Activated CD8-positive, alpha-beta memory T cell treated with anti-CD3 and anti-CD28 coated beads for 4 hours (primary cell): ENCODE measurements at places on chromosomes 13 and 19.

GRCh38 chr13:109273326-109273751 lies 513.0 kb downstream of the IRS2 start:
- DNase-seq, result no peak

- DNase-seq, result no peak
These were observed 1.4 kb downstream of the UHRF1 start for GRCh38 chr19:4910594-4911281.

DNA sequence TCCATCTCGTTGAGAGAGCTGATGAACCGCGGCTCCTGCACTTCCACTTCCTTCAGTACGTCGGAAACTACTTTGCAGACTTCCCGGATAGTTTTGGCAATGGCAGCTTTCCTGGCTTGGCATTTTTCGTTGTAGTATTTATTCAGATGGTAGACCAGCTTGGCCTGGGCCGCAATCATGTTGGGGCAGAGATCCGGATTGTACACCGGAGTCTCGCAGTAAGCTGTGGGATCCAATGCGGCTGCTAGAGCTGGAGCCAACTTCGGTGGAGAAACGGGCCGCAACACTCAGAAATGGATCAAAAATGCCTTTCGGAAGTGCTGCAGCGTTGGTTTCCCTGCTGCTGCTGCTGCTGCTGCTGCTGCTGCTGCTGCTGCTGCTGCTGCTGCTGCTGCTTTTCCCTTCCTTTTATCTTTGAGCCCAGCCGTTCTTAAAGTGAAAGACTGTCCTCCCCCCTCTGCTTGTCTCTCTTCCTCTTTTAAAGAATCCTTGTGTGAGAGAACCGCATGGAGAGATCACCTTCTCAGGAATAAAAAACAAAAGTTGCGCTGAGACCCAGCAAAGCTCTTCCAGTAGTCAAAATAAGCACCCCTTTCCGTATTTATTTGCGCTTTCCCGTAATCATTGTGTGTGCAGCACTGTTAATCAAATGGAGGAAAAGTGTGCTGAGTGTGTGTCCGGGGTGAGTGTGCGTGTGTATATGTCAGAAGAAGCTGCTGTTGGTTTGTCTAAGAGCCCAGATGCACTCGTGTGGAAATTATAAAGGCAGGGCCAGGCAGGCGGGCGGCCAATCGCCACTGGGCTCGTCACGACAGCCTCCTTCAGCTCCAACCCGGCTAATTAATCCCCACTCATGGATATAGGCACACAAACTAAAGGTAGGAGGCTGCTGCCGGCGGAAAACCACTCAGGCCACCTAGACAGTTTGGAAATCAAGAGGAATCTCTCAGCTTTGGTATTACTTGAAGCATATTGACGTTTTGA lies at the start of gene MAB21L1:
MAB21L1 (minus strand) TSS at position 730 of the 984 bp plus-strand sequence; CDS start at position 179, 551 bp downstream.
- DNase-seq, result no peak

GRCh38 chr19:16168465-16169081 lies 4.8 kb downstream of the CIB3 start:
- DNase-seq, result no peak

DNA sequence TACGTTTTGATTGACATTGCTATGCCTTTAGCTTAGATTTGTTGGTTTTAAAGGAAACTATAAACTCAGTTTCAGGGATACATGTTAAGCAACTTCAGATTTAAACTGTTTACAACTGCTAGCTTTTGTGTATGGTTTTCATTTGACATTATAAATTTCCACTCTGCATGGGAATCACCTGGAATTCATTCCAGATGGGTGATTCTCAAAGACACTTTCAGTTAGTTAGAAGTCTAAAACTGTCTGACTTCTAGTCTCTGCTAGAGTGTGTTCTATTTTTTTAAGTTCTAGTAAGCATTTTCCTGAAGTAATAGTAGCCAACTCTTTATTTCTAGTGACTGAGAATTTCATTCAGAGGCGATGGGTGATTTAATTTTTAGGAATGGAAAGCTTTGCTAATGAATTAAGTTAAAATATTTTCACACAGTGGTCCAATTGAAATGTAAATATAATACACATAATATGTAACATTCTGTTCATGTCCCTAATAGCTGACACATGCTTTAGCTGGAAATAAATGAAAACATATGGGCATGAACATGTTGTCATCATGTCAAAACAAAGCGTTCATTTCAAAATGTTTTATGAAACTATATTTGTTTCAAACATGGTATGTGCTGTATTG lies 58.3 kb upstream of the CSNK1A1L start:
- no peak for DNase-seq

GRCh38 chr13:80303225-80303811 lies 37.6 kb downstream of the SPRY2 start:
- no peak for DNase-seq

- no peak for DNase-seq
These were observed 15.3 kb downstream of the RAB3D start for GRCh38 chr19:11324079-11324661.

DNA sequence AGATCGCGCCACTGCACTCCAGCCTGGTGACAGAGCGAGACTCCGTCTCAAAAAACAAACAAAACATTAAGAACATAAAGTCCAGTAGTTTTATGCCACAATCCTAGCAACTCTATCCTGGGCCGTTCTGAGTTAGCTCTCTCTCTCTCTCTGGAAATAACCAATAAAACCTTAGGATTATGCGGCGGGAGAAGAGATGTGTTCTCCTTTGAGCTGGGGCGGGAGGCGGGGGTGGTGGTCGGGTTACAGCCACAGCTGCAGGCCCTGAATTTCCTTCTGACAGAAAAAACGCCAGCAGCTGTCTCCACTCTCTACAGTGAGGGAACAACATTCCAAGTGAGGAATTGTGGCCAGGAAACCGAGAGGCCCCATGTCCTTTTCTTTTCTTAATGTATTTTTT lies 9.1 kb upstream of the PNMA8A start:
- DNase-seq, result no peak

- no peak for DNase-seq
These were observed 7.4 kb upstream of the PGPEP1 start for GRCh38 chr19:18332917-18333530.

DNA sequence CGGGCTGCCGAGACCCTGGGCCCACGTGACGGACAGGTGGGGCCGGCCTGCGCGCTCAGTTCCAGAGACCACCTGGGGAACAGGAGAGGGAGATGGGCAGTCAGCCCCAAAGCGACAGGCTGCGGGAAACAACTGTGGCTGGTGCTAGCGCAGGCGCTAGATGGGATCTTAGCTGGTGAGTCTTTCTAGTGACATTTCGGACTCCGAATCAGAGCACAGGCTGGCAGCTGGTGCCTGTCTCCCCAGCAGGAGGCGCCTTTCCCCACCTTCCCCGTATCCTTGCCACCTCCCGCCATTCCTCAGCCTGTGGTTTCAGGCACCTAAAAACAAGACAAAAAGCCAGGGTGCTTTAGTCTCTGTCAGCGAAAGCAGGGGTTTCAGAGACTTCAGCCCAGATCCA lies 19.4 kb upstream of the RANBP3 start:
- DNase-seq, result no peak

DNA sequence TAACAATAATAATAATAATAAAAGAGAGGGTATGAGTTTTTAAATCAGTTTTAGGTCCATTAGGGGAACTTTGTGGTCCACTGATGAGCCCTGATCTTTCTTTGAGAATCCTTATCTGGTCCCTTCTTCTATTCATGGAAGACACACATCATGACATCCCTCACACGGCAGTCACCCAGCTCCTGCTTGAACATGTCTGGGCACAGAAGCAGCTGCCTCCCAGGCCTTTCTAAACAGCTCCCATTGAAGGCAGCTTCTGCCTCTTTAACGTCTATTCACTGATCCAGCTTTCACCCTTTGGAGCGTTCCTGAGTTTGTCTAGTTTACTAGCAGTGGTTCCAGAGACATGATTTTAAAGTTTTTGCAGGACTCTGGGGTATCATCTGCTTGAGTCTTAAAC lies 42.6 kb upstream of the STK24 start:
- no peak for DNase-seq

DNA sequence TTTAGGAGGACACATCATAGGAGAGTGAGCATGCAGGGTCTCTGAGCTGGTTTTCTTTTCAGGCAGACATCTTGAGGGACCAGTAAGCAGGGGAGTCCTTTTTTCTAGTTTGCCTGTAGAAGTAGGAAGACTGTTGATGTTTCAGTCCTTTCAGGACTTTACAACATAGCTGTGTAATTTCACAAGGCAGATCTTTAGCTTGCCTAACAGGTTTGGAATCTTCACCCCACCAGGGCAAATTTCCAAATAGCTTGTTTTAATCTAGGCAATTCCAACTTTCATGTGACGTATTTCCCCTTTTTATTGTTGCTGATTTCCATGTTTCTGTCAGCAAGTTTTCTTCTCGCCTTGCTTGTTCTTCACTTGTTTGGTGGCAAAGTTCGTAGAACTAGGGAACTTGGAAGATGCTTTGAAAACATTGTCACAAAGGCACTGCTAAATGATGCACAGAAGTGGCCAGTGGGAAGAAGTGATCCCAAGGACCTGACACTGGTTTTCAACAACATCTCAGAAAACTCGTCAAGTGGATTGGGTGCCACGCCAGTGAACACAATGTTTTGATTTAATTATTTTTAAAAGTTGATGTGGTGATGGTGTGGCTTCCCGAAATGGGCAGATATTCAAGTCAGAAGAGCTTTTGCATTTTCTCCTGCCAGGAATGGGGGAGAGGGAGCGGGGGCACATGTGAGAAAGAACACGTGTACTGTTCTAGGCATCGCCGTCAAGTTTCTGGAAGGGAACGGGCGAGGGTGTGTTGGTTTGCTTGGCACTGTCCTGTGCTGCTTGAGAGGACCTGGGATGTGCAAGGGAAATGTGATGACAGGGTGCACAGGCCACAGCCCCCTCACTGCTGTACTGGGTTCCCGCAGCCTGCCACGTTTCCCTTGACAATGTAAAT lies 418.6 kb downstream of the OXGR1 start:
- no peak for DNase-seq

DNA sequence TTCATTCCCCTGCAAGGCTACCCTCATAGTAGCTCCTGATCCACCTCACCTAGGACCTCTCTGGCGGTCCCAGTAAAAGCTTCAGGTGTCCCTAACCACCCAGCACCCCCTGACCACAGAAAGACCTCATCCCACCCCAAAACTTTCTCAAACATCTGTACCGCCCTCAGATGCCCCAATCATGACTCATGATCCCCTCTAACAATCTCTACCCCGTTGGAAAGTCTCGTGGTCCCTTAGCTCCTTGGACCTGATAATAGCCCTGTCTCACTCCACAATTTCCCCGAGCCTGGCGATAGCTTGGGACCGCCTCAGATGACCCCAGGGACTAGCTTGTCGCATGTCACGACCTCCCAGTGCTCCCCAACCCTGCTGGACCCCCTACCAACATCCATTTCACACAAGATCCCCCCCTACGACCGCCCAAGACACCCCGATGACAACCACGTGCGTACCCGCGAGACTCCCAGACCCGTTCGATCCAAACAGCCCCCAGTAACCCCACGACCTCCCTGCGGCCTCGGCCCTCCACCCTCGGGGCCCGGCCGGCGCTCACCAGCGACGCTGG lies 450 bp downstream of the NDUFA11 start:
- no peak for DNase-seq

- no peak for DNase-seq
These were observed 261.7 kb downstream of the ITGBL1 start for GRCh38 chr13:101714195-101714594.

- DNase-seq, result no peak
These were observed 984.8 kb upstream of the MIR17HG start for GRCh38 chr13:90362707-90363106.

GRCh38 chr13:50229960-50230661 lies 214.9 kb downstream of the KCNRG start:
- no peak for DNase-seq

- no peak for DNase-seq
These were observed 83.9 kb downstream of the FOXO1 start for GRCh38 chr13:40582531-40582930.

DNA sequence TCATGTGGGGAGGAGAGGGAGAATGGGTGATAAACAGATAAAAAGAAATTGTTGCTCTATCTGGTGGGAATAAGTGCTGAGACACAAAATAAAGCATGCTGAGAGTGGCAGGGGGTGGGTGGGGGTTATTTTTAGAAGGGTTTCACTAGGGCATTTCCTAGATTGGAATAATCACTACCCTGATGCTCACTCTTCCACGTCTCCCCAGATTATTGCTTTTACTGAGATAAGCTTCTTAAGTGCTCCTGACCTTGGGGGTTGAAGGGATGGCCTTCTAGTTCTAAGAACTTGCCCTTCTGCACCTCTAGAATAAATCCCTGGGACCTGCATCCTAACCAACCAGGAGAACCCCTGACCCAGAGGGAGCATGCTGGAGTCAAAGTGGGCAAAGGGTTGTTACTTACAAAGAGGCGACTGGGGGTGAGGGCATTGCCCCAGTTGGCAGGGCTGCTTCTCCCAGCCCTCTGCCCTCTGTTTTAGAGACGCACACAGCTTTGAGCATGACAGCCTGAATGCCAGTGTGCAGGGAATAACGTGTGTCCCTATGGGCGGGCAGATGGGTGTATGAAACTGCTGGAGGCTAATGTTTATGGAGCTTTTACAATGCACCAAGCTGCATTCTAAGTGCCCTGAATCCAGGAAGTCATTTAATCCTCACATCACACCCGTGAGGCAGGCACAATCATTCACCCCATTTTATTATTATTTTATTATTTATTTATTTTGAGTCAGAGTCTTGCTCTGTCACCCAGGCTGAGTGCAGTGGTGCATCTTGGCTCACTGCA lies 743 bp downstream of the RDH8 start:
- DNase-seq, result no peak

DNA sequence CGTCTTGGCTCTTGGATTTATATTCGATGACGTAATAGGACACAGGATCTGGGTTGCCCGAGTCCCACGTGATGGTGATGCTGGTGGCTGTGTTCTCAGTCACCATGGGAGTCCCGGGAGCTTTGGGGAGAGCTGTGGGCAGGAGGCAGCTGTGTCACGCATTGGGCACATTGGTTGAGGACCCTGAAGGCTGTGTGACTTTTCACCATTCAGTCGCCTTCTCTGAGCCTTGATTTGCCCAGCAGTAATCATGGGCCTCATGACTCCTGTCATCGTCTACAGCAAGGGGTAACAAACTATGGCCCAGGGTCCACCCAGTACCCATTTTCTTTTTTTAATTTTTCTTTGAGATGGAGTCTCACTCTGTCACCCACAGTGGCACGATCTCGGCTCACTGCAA lies 96.3 kb downstream of the PTPRS start:
- DNase-seq, result no peak

GRCh38 chr19:47275791-47276461 lies 1.2 kb downstream of the INAFM1 start:
- DNase-seq, result no peak

- DNase-seq, result no peak
These were observed 177.9 kb downstream of the COL4A1 start for GRCh38 chr13:110129076-110129475.

DNA sequence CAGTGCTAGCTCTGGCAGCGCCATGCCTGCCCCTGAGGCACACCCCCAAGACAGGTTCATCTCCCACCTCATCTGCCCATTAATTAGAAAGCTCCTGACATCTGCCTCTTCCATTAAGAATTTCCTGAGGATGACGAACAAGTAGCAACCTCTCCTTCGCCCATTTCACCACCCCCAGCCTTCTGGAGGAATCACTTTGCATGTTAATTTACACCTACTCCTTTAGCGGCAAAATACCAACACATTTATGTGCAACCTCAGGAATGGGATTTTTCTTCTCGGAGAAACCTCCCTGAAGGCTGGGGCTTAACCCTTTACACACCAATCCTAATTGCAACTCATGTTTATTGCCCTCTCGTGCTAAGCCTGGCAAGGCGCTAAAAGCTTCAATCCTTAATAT lies 13.8 kb downstream of the SLC7A1 start:
- no peak for DNase-seq

GRCh38 chr13:41720839-41721561 lies 239.9 kb downstream of the VWA8 start:
- no peak for DNase-seq
